ENCODE measurements at places on chromosomes 13 and 19. TPM values are rescaled to one million over a fixed set of nuclear protein-coding genes. Genes with fewer than 3 reads are reported as not detected.

DNA sequence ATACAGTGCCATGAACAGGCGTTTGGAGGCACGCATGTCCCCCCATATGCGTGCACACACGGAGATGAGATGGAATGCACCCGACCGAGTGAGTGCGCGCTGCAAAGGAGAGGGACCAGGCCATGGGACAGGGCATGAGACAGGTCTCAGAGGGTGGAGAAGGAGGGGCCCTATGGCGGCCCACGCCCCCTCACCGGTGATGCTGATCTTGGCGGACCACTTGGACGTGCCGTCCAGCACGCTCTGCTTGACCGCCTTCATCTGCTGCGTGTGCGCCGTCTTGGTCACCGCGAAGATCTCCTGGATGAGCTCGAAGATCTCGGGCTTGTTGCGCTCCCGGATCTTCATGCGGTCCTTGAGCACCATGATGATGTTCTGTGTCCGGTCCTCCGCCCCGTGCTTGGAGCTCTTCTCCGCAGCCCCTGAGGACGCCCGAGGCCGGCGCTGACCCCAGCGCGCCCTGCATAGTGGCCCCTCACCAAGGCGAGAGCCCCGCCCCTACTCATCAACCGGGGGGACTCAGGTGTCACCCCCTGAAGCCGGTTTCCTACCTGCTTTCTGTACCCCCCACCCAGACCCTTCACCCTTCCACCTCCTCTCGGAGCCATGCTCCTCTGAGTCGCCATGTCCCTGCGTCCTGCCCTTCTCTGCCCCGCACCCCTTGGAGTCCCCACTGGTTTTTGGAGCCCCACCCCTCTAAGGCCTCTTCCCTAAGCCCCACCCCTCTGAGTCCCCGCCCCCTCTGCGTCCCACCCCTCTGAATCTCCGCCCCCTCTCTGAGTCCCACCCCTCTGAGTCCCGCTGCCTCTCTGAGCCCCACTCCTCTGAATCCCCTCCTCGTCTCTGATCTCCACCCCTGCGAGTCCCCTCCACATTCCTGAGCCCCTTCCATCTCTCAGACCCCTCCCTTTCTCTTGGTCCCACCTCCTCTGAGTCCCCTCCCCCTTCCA, 40.8 kb downstream of the UNC13A start:
- no peak for DNase-seq

Gene POSTN
- 60.9 TPM for total RNA-seq

Gene CCNE1
- total RNA-seq = 3.2 TPM

DNA sequence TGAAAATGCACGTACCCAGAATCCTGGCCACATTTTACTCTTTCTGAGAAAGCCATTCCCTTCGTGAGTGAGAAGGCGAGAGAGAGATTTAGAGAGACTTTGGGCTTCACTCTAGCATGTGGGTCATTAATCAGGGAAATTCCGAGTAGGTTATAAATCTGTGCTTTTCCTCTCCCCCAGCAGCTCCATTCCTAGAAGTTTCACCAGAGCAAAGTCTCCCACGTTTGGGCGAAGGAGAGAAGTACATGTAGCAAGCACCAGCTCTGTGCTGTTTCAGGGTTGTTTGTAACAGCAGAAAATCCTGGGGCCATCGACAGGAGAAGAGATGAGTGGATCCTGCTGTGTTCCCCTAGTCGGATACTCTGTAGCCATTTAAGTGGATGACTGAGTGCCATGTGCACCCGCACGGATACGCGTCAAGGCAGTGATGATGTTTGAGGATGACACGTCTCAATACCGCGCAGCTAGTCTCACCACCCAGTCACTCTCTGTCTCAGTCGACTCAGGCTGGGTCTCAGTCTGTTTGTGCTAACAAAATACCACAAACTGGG, 131.8 kb upstream of the PEG3 start:
- no peak for DNase-seq
